ENCODE measurements at places on chromosomes 6 and 20.

DNA sequence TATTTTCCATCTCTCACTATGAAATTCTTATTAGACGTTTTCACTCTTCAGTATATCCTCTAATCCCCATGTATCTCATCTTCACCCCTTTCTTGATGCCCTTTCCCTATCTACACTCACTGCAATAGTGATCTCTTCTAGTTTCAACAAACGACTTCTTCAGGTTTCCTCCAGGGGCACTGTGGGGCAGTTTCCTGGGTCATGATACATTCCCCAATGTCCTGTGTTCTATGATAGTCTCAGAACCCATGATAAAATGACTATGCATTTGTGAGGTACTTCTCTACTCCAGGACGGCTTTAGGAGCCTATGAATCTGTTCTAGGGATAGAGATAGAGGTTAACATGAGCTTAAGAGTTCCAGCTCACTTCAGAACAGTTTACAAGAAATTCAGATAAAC is 183.3 kb downstream of the FOXC1 start:
- DNase-seq: no peak

- DNase-seq: no peak
Measured at GRCh38 chr6:39657355-39658135, 67.7 kb downstream of the KIF6 start.

- DNase-seq: no peak
Measured at GRCh38 chr20:19876828-19877460, 118.9 kb downstream of the RIN2 start.

GRCh38 chr6:21598674-21599023 is 5.1 kb downstream of the SOX4 start:
- no peak for DNase-seq

GRCh38 chr6:37696841-37697662 is 631 bp downstream of the MDGA1 start:
- DNase-seq: peak; percentile 15

GRCh38 chr6:82493467-82493866 is 129.8 kb downstream of the TPBG start:
- DNase-seq: no peak

GRCh38 chr20:21154692-21155091 is 28.8 kb downstream of the KIZ start:
- DNase-seq: no peak

DNA sequence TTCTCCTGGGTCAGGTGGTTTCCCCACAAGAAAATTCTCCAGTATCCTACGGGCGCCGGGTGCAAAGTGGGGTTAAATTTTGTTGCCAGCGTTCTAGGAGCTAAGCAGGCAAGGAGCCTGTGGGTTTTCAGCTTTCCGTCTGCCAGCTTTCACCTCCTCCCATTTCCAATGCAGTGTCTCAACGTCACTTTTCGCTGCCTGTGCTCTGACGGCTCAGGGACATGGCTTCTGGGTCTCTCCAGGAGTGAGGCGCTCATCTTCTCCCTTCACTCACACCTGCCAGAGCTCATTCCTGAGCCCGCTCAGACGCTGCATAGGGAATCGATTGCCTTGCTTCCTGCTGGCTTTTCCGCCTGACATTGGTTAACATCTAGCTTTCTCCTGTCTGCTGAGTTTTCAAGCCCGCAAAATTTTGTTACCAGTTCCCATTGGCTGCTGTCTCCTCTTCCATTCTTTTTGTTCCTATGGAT is 7.3 kb upstream of the NAA20 start:
- DNase-seq: no peak

DNA sequence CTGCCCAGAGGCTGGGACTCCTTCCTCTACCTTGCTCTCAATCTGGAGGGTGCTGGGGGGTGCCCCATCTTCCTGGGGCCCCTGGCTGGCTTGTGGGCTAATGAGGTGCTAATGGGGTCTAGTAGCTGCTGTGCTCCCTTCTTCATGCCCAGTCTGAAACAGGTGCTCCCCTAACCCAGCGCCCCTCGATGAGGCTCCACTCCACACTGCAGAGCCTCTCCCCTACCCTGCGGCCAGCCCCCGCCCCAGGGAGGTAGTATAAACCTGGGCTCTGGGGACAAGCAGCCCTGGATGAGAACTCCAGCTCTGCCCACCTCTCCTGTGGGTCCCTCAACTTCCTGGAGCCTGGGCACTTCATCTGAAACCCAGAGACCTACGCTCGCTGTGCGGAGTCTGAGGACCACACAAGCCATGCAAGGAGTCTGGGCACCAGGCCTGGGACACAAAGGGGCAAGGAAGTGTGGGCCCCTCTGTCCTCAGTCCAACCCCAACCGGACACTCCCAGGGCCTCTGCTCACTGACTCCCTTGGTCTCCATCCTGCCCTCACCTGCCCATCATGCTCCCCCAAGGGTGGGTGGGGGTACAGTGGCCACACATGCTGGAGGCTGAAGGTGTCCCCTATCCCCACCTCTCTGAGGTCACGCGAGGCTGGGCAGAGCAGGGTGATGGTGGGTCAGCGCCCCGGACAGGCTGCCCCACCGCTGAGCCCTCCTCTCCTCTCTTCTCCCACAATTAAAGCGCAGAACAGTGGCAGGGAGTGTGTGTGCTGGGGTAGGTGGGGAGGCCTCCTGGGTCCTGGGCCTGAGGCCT is 6.1 kb downstream of the RPL10A start:
- DNase-seq: no peak

DNA sequence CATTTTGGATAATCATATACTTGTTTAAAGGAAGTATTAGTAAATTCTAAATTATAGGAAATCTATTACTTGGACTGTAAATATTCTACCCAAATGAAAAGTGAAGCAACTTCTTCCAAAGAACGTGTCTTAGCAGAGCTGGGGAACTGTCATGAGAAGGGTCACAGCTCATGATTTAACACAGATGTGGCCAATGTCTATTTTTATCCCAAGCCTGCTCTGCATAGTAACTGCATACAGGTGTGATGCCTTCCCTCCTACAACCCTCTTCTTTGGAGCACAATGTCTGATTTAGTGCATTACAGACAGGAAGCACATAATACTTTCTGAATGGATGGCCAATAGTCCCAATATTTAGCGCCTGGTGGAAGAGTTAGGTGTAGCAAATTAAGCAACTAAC is 138.7 kb upstream of the THEMIS start:
- no peak for DNase-seq

- no peak for DNase-seq
Measured at GRCh38 chr6:106967936-106968555, 6.5 kb downstream of the CD24 start.

- DNase-seq: no peak
Measured at GRCh38 chr6:19301980-19302379, 535.2 kb upstream of the ID4 start.

DNA sequence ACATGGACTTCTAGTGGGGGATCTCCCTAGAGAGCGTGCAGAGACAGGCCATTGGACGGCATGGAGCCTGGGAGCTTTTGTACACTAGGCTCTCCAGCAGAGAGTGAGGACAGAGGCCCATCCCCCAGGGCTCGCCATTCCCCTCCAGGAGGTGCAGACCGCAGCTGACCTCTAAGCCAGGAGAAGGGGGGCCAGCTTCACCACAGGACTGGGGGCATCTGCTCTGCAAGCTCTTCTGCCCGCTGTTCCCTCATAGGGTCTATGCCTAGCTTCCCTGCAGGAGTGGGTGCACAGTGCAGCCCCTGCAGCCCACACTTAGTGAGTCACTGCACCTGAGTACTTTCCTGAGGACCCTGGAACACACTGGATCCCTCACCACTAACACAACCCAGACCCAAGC is 94.4 kb downstream of the FHL5 start:
- no peak for DNase-seq

- no peak for DNase-seq
Measured at GRCh38 chr20:56469077-56469449, 636 bp downstream of the RTF2 start.

- DNase-seq: no peak
Measured at GRCh38 chr6:126027601-126028000, 41.3 kb downstream of the TRMT11 start.

GRCh38 chr6:38262609-38263008 is 377.1 kb downstream of the BTBD9 start:
- no peak for DNase-seq

GRCh38 chr6:129713806-129714333 is 3.9 kb upstream of the ARHGAP18 start:
- no peak for DNase-seq

DNA sequence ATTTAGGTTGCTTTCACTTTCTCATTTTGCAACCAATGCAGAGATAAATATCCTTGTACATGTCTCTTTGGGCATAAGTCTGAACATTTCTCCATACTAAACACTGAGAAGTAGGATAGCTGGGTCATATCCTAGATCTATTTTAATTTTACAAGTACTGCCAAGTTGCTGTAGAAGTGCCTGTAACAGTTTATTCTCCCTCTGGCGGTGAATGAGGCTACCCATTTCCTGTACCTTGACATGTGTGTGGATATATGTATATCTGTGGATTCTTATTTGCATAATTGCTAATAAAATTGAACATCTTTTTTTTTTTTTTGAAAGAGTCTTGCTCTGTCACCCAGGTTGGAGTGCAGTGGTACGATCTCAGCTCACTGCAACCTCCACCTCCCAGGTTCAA is 48.0 kb upstream of the PNRC1 start:
- no peak for DNase-seq

- no peak for DNase-seq
Measured at GRCh38 chr6:33820784-33821520, 17.1 kb upstream of the MLN start.

GRCh38 chr20:14727485-14728150 is 390.2 kb upstream of the FLRT3 start:
- no peak for DNase-seq

DNA sequence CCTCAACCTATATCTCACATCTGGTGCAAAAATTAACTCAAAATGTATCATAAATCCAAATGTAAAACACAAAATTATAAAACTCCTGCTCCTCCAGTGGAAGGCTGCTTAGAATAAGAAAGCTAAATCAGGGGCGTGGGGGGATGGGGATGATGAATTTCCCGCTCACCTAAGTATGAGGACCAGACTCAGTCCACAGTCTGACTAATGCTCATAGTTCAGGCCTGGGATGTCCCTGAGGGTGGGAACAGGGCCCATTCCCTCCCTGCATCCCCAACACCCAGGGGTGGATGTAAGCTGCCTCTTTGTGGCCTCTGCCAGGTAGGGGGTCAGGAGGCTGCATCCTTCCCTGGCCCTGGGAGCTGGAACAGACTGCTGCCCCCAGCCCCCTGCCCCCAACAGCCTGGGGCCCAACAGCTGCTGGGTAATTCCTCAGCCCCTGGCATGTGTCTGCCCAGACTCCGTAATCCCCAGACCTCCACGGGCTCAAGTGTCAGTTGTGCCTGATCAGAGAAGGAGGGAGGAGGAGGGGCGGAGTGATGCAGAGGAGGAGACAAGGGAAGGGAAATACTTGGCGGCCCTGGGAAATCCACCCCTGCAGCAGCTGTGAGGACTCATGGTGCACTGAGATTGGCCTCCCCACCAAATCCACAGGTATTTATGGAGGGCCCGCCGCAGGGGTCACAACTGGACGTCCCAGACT is 224.5 kb downstream of the PREX1 start:
- no peak for DNase-seq

GRCh38 chr6:151024597-151024996 is 159.1 kb downstream of the MTHFD1L start:
- no peak for DNase-seq

DNA sequence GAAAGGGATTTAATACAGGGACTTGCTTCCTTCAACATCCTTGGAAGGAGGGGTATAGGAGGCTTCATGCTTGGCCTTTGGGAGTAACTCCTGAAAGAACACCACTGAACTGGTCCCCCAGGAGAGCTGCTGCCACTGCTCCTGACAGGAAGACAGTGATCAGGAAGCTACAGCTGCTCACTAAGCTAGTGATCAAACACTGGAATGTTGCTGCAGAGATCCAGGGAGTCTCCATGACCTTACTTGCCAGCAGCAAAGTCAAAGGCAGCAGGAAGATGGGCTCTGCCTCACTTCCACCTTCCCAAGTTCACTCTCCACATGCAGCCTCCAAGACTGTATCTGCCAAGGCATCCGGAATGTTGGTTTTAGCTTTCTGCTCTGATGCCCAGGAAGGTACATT is 31.8 kb downstream of the PIM1 start:
- no peak for DNase-seq

DNA sequence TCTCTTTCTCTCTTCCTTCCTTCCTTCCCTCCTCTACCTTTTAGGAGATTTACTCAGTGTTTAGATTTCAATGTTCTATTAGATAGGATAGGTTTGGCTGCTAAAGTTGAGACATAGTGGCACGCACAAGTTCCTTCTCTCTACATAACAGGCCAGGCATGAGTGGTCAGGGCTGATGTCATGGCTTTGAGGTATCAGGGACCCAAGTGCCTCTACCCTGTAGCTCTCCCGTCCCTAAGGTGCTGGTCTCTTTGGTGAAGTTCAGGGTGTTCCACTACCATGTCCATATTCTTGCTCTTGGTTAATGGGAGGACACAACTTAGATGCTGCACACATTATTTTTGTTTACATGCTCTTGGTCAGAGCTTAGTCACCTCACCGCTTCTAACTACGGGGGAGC is 245.3 kb downstream of the QKI start:
- no peak for DNase-seq

- DNase-seq: no peak
Measured at GRCh38 chr6:113122060-113122459, 735.1 kb upstream of the MARCKS start.

DNA sequence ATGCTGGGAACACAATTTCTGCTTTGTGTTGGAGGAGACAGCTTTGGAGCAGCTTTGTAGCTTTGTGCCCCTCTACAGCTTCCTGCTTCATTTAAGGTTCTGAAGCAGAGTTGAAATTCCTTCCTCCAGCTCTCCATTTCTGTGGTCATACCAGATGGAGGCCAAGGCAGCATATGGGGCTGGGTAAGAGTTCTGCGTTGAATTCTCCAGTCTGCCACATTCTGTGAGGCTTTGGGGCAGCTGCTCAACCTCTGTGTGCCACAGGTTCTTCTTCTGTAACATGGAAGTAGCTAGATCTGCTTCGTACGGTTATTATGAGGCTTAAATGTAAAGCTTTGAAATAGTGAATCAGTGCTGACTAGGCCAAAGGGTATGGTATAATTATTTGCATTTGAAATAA is 2.9 kb upstream of the TRIM26 start:
- no peak for DNase-seq

DNA sequence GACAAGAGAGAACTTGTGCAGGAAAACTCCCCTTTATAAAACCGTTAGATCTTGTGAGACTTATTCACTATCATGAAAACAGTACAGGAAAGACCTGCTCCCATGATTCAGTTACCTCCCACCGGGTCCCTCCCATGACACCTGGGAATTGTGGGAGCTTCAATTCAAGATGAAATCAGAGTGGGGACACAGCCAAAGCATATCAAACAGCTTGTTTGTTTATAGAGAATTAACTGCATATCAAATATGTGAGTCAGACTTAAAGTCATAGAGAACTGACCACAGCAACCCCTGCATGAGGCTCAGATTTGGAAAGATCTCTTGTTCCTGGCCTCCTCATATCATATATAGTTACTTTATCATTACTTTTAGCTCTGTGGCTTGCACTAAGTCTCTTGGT is 29.1 kb upstream of the HDAC2 start:
- no peak for DNase-seq

DNA sequence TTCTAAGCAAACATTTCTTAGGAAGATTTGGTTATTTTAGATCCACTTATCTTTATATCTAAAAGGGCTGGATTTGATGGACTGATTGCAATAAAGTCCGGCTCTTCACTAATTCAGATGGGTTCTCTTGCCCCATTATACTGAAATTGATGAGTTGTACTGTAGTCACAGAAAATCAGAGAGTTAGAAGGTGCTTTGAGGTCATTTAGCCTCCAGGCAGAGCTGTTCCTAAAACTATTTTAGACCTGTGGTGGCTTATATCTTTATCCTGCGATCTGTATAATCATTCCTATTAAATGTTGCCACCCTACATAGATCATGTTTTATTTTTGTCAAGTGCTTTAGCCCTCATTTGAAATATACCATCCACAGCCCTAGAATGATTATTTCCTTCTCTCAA is 61.3 kb upstream of the ATXN1 start:
- no peak for DNase-seq
